AG20443 (cell line): ENCODE measurements at places on chromosomes 2 and 18.
A peak's percentile ranks its signal among the peaks of the same experiment; 100 is the strongest.

- no peak for DNase-seq
Measured at GRCh38 chr2:45237128-45237527, 227.9 kb upstream of the SIX2 start.

GRCh38 chr2:109223490-109223889 lies 94.5 kb downstream of the SH3RF3 start:
- no peak for DNase-seq

- no peak for DNase-seq
Measured at GRCh38 chr2:177030451-177031105, 182.0 kb upstream of the HNRNPA3 start.

DNA sequence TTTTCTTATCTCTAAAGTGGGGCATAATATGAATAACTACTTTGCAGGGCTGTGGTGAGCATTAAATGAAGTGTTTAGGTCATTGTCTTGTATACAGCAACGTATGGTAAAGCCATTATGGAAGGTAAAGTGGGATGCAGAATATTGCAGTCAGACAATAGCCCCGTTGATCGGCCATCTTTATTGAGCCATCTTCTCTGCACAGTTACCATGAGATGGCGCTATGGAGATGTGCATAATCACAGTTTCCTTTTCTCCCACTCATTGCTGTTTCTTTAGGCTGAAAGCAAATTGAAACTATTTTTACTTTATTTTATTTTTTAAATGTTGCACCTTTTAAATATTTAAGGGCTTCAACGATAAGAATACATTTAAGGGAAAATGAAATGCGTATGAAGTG lies 108.9 kb downstream of the THSD7B start:
- no peak for DNase-seq

DNA sequence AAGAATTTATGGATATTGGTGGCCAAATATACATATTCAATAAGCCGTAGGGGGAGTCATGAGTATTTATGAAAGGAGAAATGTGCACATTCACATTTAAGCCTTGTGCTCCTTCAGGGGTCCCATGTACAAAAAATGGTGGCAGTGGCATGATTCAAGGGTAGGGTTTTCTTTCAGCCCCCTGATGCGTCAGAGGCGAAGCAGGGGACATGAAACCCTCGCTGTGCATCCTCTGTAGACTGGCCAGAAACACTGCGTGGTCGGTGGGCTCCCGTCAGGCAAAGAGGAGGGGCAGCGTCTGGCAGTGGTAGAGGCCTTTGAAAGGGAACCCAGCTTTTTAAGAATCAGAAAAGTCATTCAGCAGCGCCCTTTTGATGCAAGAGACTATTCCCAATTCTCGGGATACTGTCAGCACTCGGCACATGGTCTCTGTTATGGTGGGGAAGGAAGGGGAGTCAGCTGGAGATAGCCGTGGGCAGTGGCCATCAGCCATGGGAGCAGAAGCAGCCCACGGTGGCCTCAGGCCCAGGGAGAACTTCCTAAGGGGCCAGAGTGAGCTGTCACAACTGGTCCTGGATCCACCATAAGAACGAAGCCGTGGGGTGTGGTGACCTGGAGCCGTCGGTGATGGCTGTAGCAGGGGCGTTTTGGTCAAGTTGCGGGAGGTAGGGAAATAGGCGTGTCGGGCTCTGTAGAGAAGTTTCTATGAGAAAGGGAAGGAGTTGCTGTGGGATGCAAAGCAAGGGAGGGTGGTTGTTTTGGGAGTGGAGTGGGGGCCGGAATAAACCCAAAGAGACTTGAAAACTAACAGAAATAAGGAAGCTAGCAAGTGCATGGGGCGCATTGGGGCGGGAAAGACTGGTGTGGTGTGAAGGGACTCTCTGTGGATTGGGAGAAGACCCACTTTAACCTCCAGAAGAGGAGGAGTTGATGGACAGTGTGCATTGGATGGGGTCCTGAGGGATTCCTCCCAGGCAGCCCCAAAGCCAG lies 95.6 kb downstream of the SH3BP4 start:
- DNase-seq, result no peak

DNA sequence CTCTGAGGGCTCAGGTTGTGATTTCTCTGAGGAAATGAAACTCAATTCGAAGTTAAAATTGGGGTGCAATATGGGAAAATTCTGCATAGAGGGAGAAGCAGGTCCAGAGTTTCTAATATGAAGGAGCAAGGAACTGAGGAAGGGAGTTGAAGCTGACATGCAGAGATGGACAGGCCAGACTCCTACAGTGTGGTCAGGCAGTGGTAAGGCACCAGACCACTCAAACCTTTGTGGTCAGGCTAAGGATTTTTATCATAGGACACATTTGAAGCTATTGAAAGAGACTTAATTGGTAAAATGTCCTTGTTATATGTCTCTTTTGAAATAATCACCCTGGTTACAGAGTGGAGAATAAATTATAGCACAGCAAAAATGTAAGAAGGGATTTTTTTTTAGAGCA lies 1074.8 kb upstream of the CDH2 start:
- DNase-seq, result no peak

DNA sequence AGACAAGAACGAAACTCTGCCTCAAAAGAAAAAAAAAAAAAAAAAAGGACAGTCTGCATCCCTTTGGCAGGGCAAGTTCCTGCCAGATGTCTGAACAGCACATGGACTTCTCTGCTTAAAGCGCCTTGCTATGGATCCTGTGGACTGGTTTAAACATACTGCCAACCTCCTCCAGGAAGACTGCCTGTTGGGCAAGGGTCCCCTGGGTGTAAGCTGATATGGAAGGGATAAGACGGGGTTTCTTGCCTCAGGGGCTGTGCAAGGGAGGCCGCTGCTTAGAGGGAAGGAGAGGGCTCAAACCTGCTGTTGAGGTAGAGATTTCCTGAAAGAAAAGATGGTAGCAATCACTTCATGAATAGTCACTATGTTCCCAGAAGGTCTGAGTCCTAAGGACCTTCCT lies 22.2 kb downstream of the SKA1 start:
- DNase-seq, result no peak

- DNase-seq, result no peak
Measured at GRCh38 chr2:30148850-30149249, 2.0 kb downstream of the YPEL5 start.

DNA sequence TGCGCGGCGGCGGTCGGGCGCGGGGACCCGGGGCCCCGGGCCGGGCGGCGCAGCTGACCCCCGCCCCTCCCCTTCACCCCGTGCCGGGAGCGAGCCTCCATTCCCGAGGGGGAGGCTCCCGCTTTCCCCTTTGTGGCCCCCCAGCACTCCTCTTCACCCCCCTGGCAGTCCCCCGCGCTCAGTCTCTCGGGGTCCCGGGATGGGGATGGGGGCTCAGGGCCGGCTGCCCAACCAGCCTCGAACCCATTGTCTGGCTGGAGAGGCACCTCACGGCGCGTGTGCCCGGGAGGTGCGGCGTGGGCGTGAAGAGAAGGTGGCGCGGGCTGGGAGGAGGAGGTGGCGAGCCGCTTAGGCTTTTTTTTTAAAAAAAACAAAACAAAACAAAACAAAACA lies 748 bp downstream of the FMNL2 start:
- no peak for DNase-seq

DNA sequence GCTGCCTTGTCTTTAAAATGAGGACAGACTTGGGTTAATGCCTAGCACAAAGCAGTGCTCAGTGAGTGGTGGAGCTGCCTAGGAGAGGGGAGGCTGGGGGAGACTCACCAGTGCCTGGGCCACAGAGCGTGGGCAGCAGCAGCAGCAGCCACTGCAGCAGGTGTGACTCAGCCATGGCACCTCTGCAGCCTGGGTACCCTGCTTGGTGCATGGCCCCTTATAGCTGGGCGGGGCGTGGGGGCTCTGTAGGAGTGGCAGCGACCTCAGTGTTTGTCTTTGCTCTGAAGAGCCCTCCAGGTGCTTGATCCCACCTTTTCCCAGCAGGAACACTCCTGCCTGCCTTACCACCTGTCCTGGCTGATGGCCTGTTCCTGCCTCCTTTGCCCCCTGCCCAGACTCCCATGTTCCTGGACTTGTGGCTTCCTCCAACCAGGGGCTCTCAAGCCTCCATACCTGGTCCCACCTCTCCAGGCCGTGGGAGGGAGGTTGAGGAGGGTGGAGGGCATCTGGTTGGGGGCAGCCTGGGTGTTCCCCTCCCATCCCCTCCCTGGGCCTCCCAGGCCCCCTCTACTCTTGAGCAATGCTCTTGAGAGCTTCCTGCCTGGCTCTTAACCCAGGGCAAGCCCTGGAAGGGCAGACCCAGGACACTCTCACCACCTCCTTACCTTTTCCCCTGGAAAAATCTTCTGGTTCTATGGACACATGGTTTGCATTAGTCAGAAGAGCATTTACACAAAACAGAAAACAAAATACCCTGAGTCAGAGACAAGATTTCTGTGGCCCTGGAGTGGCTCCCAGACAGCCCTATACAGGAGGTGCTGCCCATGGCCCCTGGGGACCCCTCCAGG lies at the start of gene SFTPB:
TSS of gene SFTPB (minus strand) at position 191 of the 848 bp plus-strand sequence. CDS start at position 175, 16 bp downstream.
- peak; percentile 47 for DNase-seq
